Activated naive CD4-positive, alpha-beta T cell treated with anti-CD3 and anti-CD28 coated beads, Interleukin-2, amount 50 U/mL, for 72 hours (primary cell): ENCODE measurements at places on chromosomes 16 and 17.

DNA sequence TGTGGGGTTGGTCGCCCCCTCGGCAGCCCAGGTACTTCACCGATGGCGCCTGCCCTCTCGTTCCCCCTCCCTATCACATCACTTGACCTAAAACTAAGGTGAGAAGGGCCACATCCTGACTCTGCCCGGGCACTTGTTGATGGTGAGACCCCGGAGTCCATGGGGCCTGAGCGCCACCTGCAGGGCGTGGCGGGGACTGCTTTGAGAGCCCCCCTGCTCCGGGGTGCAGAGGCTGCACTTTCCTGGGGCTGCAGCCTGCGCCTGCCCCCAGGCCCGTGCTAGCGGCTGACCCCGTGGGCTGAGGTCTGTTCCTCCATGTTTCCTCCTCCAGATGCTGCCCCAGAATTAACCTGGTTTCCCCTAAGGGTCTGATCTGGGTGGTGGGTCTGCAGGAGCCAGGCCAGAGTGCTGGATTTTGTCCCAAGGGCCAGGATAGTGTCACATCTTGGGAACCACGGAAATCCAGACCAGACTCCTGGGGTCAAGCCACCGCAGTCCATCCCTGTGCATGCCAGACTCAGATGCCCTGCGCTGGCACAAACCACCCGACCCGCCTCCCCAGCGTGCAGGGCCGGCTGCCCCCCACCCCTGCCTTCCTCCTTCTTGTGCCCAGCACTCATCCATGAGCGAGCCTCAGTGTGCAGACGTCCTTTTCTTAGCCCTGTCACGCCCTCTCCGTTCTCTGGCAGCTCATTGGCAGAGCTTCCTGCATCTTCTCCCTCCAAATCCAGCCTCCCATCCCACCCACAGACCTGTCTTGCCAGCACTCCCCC lies 2.7 kb downstream of the NDUFAF8 start:
- DNase-seq: no peak

GRCh38 chr17:7191069-7191468 lies 11.9 kb upstream of the ASGR1 start:
- DNase-seq: no peak

- DNase-seq: peak; percentile 73
Measured at GRCh38 chr17:20992987-20993862, 49.6 kb downstream of the USP22 start.

DNA sequence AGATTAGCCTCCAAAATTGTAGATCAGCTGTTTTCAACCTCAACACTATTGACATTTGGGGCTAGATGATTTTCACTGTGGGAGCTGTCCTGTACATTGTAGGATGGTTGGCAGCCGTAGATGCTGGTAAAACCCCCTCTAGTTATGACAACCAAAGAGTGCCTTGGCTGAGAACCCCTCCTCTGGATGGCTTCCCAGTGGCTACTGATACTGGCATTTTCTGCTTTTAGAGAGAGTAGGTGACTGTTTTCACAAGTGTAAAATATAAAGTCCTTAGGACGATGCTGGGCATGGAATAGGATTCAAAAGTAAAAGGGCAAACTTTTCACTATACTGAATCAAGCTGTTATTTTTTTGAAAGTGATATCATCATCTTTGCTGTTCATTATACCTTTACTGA lies 1048.8 kb upstream of the EEF2KMT start:
- no peak for DNase-seq

DNA sequence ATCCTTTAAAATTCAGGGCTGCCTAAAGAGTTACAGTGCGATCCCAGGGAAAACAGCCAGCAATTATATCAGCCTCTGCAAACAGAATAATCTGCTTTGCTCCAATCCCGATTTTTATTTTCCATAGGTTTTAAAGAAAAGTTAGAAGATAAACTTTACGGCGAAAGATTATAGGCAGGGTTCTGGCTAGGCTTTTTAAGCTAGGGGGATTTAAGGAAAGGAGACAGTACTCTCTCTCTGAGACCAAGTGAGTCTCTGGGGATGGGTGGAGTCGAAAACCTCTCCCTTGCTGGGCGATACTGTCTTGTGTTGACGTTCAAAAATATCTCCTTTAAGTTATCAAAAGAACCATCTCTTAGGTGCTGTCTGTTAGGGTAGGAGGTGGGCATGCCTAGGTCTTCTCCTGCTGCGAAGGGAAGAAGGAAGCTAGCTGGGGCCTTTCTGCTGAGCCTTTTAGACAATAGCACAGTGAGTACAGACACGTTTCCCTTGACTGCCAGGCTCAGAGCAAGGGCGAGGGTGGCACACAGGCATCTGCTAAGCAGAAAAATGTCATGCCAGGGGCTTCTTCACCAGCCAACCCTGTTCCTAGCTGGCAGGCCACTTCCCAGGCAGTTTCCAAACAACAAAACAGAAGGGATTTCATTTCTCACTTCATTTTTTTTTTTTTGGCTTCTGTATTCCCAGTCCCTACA lies 167.9 kb upstream of the MAF start:
- no peak for DNase-seq

DNA sequence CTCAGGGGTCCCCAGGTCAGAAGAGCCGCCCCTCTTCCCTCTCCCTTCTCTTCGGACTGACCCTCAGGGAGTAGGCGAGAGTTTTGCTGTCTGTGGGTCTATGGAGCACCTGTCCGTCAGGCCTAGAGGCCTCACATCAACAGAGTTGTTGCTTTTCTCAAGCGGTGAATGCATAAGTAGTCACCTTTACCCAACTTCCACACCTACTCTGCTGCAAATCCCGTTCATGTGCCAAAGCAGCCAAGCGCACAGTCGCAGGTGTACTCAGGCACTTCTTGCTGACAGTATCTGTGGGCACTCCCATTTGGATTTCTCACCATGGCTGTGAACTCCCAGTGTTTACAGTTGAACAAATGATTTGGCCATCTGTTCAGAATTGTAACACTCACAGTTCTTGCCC lies 4.0 kb upstream of the FA2H start:
- no peak for DNase-seq

DNA sequence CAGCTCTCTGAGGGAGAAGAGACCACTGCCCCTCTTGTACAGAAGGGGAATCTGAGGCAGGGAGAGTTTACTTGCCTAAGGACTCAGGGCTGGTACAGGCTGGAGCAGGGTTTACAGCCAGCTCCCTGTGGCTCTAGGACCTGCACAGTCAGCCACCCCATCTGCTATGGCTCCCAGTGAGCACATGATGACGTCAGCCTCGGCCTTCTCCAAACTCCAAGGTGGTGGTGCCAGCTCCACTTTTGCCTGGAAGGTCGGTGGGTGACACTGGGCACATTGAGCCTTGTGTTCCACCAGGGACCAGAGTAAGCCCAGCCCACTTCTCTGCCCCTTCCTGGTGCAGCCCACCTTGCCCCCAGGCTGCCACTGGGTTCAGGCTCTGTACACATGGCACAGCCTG lies 202.2 kb downstream of the ENGASE start:
- no peak for DNase-seq

GRCh38 chr17:20930081-20930760 lies 112.6 kb downstream of the USP22 start:
- no peak for DNase-seq

DNA sequence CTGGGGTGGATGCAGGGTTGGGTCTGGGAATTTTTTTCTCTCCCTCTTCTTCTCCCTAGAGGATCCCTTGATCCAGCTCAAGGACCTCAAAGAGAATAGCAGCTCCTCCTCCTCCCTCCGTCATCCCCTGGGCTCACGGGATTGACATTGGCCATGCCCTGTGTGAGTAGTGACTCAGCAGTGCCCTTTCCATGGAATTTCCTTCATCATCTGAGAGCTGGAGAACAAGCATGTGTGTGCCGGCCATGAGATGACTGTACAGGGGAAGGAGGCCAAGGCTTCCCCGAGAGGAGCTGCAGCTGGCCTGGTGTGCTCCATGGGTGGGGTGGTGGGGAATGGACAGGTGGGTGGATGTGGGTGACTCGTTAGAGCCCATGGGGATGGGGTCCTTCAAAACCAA lies 8.9 kb upstream of the WSCD1 start:
- no peak for DNase-seq

DNA sequence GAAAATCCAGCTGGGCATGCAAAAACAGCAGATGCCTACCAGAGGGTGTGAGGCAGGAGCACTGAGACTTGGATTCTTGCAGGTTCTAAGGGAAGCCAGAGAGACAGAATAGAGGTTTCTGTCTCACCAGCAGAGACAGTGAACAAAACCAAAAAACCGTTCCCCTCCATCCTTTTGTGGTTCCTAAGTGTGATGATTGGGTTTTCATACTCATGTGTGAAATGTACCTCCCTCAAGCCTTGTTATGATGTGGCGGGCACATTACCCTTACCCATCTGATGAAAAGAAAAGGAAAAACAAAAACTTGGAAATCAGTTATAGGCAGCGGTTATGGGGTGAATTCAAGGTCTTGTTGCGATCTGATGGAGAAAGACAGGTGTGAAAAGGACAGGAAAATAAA lies 172.6 kb upstream of the CDH13 start:
- no peak for DNase-seq

- no peak for DNase-seq
Measured at GRCh38 chr16:52407778-52408177, 139.2 kb downstream of the TOX3 start.

DNA sequence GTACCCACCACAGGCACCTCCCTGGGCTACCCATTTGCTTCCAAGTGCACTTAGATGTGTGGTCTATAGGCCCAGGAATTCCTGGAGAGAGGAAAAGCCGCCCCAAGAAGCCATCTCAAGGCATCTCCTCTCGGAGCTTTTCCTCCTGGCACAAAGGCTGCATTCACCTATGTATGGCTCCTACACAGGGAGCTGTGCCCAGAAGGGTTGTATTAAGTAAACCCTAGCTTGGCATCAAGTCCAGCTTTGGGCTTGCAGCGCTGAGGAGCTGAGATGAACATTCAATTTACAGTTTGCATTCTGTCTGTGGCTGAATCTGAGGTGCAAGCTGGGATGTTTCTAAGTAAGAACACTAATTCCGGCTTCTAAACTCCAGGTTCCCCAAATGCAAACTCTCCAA lies 81.3 kb downstream of the CDYL2 start:
- DNase-seq: no peak

DNA sequence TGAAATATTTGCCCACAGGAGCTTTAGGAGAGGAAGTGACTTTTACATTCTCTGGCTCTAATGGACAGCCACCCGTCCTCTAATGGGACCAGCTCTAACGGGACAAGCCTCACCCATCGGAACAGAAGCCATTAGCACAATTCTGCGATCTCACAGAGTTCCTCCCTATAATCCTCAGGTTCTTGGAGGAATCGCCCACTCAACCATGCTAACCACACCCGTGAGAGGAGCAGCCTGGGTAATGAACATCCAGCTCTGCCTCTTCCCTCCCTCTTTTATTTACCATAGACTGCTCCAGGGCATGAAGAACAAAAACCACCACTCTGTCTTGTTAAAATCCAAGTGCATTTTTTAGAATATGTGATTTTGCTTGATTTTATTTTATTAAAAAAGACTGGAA lies 6.8 kb downstream of the SLC35B1 start:
- DNase-seq: no peak

DNA sequence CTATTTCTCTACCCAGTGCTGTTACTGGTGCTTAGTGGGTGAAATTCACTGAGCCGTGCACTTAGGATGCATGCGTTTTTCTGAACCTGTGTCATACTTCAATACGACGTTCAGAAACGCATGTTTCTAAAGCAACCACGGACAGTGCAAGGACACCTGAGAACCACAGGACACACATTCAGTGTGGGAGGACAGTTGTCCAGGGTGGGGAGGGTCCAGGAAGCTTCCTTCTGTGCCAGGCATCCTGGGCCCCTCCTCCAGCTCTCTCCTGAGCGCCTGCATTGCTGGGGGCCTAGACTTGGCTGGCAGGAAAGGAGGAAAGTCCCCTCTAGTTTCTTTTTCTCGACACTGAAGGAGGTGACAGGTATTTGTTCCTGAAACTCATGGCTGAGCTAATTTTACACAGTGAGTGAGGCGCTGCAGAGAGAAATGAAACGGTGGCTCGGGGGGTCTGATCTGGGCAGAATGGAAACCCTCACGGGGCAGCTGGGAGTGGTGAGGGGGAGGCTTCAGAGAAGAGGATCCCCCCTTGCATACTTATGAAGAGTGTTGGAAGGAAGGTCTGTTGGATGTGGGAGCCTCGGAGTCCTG lies 89.9 kb downstream of the IRF8 start:
- DNase-seq: peak; percentile 51

DNA sequence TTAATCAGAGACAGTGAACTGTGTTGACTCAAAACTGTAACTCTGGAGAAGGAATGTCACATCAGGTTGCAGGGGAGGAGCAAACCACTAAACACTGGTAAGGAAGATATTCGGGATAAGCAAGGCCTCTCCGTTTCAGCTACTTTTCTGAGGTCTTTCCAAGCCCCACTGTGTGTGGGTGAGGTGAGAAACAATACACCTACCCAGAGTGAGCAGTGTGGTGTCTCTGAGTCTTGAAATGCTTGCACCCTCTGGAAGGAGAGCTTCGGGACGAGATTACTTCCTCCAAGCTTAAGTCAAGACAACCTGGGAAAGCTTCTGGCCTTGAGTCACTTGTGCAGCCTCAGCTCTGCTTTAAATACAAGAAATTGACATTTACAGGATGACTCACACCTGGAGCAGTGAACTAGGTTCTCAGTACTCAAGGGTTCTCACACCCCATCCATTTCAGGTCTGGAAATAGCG lies 2.5 kb upstream of the MAP3K14 start:
- DNase-seq: no peak

GRCh38 chr16:89361751-89362539 lies 128.4 kb downstream of the ANKRD11 start:
- DNase-seq: no peak

DNA sequence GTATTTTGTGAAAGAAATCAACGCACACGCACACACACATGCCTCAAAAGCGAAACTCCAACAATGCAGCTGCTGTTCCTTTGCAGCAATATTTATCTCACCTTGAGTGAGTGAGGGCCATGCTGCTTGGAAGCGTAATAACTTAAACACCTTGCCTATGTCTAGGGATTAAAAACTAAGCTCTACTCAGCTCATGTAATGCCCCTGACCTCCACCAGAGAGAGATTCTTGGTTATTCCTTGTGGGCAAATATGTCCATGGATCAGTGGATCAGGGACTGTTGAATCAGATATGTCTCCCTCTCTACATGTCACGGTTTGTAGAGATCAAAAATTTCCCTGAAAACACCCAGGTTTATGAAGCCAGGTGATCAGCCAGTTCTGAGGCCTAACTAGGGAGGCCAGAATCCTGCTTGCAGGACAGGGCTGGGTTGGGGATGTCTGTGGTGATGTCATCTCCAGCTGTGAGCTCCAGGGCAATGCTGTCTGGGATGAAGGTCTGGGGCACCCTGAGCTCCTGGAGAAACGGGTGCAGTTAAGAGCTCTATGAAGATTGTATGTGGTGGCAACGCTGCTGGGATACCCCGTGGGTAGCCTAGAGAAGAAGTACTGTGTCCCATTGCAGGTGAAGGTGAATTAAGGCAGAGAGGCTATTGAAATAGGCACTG lies 149.4 kb downstream of the KCNJ12 start:
- DNase-seq: no peak
